Stimulated activated CD4-positive, alpha-beta T cell treated with anti-CD3 and anti-CD28 coated beads, TNF-alpha, amount 100 ng/mL, for 4 hours (primary cell): ENCODE measurements at places on chromosomes 3 and 15.

DNA sequence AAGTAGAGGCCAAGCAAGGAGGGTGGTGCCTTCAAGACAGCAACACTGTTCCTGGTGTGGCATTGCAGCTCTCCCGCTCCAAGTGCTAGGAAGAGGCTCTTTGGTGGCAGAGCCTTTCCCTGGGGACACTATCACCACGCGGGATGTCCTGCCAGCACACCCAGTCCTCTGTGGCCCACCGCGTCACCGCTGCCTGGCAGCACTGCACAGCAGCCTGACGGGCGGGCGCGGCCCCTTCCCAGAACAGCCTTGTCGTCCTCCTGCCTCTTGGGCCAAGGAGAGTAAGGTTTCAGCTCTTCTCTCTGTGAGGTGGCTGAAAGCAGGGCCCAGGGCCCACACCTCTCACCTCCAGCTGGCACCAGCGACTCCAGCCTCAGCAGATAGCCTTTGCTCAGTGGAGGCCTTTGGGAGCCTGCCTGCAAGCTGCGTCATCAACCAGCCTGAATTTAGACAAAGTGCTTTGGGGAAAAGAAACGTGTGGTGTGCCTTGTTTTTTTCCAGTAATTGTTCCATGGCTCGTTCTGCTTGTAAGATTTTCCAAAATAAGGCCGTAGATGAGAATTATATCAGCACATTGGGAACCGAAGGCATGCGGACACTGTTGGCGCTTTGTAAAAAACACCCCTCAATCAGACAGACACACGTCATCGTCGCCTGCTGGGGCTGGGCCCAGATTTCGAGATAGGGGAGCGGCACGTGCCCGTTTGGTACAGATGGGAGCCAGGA is 65.0 kb downstream of the AAGAB start:
- DNase-seq, result no peak

DNA sequence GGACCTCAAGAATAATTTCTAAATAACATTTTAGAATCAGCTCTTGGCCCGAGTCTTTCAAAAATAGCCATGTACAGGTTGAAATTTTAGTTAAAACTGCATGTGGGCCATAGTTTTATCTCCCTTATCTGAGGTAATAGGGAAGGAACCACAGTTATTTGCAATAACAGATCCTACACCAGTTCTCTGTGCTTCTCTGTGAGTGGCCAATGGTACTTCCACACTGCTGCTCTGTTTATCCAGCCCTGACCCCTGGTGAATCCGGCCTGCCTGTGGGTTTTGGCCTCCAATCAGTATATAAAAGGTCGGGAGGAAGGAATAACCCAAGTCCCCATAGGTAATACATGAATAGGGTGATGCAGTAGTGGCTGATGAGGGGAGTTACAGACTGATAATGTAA is 48.0 kb upstream of the TNIK start:
- no peak for DNase-seq

DNA sequence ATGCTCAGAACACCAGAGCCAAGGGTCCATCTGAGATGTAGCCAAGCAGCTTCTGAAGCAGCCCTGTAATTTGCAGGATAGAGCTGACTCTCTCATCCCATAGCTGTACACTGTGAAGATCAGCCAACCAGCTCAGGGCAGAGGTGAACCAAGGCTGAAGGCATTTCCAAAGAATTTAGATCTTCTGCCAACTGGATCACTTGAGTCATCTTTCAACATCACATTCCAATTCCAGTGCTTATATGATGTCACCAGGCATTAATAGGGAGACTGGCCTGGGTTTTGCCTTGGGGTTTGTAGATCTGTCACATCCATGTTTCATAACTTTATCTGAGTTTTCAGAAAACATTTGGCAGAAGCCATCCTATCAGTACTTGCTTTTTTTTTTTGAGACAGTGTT is 98.2 kb downstream of the NR2F2 start:
- no peak for DNase-seq

- no peak for DNase-seq
These were observed 169.5 kb downstream of the MBNL1 start for GRCh38 chr3:152438181-152438580.

- peak; percentile 13 for DNase-seq
These were observed 564.0 kb upstream of the TGFBR2 start for GRCh38 chr3:30042274-30042859.

DNA sequence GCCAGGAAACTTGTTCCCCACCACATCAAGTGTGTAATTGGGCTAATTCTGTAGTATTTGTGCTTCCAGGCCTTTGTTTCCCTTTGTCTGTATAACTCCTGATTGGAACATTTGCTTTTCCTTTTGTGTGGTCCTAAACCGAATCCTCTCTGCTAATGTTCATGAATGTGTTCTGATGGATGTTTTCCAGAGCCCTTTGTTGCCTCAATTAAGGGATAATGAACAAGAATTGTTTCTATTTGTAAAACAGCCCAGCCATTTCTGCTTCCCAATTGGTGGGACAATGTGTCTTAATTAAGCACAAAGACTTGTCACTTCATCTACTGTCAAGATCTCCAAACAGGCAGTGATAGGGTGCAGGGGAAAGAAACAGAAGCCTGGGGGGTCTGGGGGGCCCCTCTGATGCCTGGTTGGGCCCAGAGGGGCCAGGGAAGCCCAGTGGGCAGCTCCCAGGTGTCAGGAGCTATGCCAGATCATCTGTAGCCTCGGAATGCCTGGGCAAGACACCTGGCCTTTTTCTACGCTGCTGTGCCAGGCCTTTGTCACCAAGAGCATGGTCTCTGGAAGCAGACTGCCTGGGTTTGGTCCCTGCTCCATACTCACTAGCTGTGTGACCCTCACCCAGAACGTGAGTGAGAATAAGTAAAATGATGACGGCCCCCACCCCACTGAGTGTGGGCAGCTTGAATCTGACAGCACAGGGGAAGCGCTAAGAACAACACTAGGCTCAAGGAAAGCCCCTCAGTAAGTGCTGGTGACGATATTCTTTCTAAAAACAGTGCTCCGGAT is 116.6 kb upstream of the PRR20G start:
- no peak for DNase-seq

DNA sequence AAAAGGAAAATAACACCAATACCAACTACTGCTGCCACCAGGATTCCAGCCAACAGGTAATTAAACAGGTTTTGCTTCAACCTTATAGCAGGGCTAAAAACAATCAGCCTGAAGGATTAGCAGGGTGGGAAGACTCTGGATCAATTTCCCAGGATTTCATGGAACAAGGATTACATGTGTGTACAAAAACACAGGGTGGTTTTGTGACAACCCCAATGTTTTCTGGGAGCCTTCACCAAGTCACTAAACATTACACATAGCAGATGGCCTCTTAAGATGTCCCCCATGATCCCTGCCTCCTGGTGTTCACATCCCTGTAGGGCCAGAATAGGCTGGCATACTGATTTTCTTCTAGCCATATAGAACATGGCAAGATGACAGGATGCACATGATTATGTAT is 42.8 kb upstream of the ARHGEF3 start:
- DNase-seq, result no peak

DNA sequence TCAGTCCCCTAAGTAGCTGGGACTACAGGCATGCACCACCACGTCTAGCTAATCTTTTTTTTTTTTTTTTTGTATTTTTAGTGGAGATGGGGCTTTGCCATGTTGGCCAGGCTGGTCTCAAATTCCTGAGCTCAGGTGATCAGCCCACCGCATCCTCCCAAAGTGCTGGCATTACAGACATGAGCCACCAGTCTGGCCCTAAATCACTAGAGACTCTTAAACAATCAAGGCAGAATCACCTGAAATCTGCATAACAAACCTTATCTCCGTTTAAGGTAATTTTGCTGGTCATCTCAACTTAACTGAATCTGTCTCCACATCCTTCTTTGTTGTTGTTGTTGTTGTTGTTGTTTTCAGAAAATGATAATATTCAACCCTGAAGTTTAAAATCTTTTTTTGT is 5.6 kb upstream of the TRMT10C start:
- no peak for DNase-seq

- DNase-seq, result no peak
These were observed 112.0 kb upstream of the RPL32 start for GRCh38 chr3:12953201-12953995.

DNA sequence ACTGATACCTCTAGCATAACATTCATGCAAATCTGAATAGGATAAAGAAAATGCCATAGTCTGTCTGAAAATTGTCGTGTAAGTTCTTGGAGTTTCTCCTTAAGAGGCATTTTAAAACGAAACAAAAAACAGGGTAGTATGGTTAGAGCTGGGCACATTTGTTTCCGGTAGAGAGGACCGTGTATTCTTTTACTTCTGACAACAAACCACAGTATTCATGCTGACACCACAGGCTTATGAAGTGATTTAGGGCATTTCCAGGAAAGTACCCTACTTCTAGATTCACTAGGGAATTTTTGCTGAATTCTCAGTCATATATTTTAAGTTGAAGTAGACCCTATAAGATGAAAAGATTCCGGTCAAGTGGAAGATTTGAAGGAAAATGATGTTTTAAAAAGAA is 541.3 kb downstream of the UNC13C start:
- DNase-seq, result no peak

- no peak for DNase-seq
These were observed 658 bp downstream of the EOGT start for GRCh38 chr3:69012800-69013252.
